ENCODE measurements at places on chromosomes 4 and X.

DNA sequence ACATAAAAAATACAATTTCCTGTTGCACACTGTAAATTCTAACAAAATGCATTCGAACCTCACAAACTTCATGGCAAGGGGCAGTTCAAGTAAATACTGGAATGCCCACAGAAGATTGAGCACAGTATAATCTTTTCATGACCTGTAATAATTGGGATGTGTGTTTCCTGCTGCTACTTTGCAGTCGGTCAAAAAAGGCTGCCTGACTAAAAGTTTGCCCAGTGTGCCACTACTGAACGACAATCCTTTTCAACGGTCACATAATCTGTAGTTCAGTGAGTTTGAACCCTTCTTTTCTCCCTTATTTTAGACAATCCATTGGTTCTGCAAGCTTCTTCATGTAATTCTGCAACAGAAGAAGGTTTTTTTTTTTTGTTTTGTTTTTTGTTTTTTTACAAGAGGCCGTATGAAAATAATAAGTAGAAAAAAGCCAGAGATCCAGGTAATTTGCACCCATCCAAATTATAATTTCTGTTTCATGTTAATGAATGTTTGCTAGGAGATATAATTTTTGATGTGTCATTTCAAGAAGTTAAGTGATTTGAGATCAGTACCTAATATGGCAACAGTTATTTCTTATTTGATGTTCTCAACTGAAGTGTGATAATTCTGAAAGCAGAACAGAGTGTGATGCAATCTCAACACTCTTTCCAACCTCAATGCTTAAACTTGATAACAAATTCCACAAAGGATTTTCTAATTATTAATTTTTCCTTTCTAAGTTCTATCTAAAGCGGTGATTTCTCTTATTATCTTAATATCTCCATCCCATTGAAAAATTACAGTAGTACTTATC is 237.6 kb downstream of the FSTL5 start:
- no peak for DNase-seq

GRCh38 chr4:173076903-173077634 is 91.5 kb upstream of the GALNT7 start:
- DNase-seq = no peak

- no peak for DNase-seq
Observed at GRCh38 chr4:74544655-74545361, 99.9 kb downstream of the AREG start.

- no peak for DNase-seq
Observed at GRCh38 chr4:129453524-129454200, 357.7 kb downstream of the C4orf33 start.

- no peak for DNase-seq
Observed at GRCh38 chrX:17635231-17635630, 102.1 kb upstream of the SCML1 start.
